ENCODE measurements at places on chromosomes 1 and 21.

DNA sequence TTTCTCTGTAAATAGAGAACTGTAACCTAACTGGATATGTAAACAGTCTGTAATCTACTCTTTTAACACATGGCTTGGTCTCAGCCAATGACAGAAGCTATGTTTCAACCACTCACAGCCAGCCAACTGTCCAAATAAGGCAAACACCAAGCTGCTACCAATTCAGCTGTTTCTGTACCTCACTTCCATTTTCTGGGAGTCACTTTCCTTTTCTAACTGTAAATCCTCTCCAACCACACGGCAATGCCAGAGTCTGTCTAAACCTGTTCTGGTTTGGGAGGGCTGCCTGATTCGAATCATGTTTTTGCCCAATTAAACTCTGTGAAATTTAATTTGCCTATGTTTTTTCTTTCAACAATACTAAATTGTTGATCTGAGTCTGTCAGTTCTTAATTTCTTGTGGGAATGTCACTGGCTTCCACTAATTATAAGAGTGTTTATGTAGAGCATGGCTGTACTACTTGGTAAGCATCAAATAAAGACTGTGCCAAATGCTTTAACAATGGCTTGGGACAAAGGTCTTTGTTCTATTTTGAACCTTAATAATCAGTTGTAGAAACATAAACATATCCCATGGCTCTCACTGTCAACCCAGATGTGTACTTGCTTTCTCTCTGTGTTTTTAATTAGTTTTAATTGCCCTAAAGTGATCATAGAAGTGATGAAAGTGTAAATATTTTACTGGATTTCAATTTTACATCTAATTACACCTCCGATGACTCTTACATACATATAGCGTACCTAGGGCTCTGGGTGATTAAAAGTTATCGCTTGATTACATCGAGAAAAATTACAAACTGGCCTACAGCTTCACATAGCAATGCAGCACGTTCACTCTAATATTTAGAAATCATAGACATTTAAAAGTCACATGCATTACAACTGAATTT is 1144.6 kb upstream of the TMPRSS15 start:
- no peak for DNase-seq

- DNase-seq, result no peak
Measured at GRCh38 chr1:7447736-7448135, 323.4 kb upstream of the VAMP3 start.

DNA sequence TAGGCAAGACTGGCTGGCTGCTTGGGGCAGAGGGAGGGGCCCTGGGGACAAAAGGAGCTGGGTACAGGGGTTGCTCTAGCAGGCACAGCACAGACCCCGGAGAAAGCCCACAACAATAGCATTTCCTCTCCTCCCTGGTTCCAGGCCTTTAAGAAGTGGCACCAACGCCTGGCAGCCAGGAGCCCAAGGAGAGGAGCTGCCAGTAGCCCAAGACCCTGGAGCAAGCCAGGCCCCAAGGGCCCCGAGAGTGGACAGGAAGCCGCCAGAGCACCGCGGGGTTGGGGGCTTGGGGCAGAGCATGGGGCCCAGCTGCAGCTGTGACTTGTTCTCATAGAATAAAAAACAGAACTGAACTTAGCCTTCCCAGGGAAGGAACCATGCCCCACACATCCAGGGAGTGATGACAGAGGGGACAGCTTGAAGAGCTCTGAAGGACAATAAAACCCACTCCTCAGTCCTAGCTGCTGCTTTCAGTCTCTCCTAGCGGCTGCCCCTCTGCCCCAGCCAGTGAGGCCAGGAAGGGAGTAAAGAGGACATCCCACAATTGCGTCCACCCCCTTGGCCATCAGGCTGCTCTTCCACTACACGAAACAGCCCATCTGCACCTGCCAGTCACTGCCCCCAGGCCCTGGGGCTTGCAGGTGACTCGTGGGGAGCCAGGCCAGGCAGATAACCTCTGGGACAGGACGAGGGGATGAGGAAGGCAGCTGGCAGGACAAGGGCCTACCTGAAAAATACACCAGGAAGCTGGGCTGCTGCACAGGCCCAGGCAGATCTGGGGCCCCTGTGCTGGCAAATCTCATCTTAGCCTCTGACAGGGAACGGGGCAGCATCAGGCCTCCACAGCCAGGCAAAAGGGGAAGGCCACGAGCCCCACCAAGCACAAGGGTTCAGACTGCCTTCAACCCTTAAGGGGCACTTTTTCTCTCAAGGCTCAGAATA is 16.4 kb downstream of the MTHFR start:
- DNase-seq, result no peak

- no peak for DNase-seq
Measured at GRCh38 chr1:233300326-233300725, 4.8 kb upstream of the PCNX2 start.

DNA sequence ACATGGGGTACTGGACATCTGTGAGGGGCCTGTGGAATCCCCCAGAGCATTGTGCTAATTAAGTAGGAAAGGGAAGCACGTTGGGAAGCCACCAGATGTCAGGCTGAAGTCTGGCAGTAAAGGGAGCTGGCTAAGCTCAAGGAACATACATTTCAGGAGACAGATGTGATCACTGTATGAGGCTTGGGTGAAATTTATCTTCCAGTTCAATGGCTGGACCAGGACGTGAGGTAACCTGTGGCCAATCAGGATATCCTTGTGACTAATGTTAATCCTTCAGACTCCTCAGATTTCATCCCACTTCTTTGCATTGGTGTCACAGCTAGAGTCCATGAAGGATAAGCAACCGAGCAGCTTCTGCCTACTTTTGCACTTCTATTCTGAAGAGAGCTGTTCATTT is 110.2 kb upstream of the APP start:
- DNase-seq, result no peak

- DNase-seq, result no peak
Measured at GRCh38 chr1:11967028-11967547, 13.2 kb upstream of the MFN2 start.

- no peak for DNase-seq
Measured at GRCh38 chr1:65224681-65225091, 76.7 kb downstream of the AK4 start.

DNA sequence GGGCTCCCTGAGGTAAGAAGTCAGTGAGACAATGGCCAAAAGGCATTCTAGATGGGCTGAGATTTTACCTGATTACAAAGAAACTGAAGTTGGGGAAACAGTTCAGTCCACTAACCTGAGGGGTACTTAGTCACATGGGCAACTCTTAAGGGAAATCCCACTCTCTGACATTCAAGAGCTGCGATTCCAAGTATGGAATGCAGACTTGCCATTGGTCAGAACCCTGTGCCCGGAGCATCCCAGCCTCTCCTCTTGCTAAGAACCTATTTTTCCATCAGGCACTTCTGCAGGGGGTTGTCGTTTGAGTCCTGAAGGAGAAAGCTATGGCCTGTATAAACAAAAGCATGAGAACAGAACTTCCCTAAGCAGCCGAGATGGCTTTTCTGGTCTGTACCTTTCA is 434.9 kb upstream of the DAB1 start:
- no peak for DNase-seq

DNA sequence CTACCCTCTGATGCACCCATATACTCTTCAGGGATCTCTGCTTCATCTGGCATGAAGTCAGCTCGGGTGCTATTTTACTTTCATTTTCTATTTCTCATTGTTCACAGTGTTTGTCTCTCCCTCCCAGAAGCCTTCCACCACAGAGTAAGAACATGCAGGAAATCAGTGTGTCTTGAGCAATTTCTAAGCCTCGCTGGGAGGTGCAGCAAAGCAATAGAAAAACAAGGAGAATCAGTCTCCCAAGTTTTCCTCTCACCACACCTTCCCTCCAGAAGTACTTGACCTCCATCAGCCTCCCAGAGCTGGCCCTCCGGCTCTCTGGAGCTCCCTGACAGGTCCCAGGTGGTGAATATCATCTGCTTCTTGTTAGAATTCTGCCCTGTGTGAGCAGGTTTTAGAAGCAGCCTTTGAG is 594.7 kb upstream of the CAMK1G start:
- DNase-seq, result no peak

DNA sequence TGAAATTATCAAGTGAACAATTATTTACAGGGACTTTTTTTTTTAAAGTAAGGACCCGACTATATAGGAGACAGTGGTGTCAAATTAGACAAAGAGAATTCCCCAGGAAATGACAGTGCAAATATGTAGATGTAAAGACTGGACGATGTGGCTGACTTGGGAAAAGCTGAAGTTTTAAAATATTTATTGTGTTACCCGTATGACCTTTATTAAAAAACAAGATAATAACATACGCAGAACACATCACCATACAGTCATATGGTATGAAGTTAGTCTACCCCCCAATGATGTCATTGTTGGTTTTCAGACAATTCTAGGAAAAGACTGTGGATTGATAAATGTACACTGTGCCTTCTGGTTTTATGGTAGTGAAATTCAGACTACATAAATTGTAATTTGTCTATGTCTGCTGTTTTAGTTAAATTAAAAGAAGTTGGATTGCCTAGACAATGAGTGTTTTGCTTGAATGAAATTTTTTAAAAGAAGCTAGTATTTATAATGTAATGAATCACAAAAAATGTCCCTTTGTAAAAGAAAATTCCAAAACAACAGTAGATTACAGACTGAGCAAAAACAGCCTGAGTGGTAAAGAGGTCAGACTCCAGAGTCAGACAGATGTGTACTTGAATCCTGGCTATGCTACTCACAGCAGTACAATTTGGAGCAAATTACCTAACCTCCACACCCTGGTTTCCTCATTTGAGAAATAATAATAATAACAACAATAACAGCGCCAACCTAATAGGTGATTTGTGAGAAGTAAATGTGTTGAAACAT is 15.5 kb upstream of the PDC start:
- DNase-seq, result no peak

DNA sequence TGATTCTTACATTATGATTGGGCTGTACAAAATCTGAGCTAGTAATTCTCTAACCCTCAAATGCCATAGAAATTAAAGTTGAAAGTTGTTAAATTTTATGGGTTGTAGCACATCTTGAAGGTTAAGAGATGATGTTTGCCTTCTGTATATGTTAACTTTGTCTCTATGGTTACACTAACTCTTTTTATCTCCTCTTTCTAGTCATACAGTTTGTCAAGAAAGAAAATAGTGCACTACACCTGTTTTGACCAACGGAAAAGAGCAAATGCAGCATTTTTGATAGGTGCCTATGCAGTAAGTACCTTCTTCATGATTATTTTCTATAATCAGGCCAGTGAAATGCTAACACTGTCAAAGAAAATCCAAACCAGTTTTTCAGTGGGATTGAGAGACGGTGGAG is 38.2 kb downstream of the CDC14A start:
- DNase-seq, result no peak

DNA sequence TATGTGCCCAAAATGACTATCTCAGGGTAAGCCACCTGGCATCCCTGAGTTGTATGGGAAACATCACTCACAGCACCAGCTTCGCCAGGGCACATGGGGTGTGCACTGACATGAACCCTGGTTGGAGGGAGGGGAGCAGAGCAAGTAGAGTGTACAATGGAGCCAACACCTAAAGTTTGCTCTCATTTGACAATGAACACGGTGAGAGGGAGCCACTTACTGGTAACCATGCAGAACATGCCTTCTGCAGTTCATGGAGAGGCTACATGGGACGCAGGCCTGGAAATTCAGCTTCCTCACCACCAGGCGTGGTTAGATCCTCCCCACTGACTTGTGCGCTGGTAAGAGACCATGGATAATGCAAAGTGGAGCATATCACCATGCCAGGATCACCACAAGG is 10.0 kb upstream of the CPLANE2 start:
- DNase-seq, result no peak
